NCI-H1436 (cell line): ENCODE measurements at places on chromosomes 5 and 9.

- DNase-seq = no peak
These were observed 52.7 kb upstream of the ERCC6L2 start for GRCh38 chr9:95822583-95823431.

DNA sequence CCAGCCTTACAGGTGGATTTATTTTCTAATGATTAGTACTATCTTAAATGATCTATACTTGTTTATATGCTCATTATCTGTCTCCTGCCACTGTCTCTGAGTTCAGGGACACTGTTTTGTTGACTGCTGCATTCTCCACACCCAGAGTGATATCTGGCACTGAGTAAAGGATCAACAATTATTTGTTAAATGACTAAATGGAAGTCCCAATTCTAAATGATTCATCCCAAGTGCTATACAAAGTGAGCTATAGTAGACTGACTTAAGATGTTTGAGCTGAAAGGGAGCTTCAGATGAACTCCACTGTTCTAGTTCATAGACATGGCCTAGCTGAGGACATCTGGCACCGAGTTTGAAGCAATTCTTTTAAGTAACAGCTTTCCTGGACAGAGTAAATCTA, 40.5 kb downstream of the ITGA2 start:
- no peak for DNase-seq

DNA sequence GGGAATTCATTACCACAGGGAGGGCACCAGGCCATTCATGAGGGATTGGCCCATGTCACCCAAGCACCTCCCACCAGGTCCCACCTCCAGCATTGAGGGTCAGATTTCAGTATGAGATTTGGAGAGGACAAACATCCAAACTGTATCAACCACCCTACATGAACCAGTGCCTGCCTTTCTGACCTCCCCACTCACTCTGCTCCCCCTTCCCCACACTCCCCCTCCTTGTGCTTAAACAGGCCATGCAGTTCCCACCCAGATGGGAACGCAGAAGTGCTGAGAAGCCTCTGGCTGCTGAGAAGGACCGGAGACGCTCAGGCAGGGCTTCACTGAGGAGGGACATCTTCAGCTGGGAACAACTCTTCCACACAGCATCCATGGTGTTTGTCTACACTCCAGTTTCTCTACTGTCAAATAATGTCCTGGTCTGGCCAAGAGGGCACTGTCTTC, 30.0 kb upstream of the ADAMTS2 start:
- no peak for DNase-seq

- DNase-seq = no peak
These were observed 4.9 kb downstream of the SLC25A51 start for GRCh38 chr9:37899041-37899440.

DNA sequence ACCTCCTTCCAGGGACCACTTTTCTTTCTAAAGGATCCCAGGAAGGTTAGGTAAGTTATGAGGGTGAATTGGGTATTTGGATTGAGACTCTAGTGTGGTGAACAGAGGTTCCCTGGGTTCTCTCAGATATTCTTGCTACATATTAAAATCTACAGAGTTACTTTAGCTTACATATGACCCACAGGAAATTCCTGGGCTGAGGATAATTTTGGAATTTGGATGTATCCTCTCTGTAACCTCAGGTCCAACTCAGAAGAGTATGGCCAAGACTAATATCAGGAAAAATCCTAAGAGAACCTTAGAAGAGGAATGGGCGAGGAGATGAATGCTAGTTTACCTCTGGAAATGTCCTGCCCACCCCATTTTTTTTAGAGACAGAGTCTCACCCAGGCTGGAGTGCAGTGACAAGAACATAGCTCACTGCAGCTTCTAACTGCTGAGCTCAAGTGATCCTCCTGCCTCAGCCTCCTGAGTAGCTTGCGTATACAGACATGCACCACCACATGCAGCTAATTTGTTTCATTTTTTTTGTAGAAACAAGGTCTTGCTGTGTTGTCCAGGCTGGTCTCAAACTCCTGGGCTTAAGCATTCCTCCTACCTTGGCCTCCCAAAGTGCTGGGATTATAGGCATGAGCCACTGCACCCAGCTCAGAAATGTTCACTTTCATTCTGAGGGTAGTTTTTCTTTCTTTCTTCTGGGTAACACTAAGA, 196.4 kb downstream of the ARHGEF28 start:
- no peak for DNase-seq

DNA sequence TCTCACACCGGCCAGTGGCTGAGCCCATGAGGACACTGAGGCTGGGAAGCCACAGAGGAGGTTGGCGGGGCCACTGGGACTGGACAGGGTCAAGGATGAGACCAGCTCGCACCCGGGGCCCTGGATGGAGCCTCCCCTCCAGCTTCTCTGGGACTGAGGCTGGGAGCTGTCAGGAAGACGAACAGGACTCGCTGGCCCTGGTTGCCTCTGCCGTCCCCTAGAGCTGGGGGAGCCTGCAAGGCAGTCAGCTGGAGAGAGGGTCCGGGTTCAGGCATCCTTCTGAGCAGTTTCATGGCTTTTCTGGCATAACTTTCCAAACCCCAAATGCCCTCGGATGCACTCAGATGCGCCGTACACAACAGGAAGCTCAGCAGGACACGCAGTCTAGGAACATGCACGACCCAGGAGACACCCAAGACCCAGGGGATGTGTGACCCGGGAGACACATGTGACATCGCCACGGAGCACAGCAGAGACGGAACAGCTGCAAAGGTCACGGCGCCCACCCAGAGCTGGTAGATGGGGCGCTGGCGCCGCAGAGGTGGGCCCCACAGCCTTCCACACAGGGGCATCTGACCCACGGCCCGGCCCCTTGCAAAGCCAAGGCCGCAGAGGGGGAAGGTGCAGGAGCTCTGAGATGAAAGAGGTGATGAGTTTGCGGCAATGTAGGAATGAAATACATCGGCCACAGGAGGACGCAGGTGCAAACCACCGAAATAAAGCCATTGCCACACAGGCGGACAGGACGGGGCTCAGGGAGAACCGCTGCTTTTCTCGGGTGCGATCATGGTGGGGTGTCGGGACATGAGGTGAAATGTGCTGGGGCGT, 17.1 kb downstream of the TPPP start:
- DNase-seq = no peak

GRCh38 chr5:158194561-158194976, 335.6 kb upstream of the CLINT1 start:
- no peak for DNase-seq

DNA sequence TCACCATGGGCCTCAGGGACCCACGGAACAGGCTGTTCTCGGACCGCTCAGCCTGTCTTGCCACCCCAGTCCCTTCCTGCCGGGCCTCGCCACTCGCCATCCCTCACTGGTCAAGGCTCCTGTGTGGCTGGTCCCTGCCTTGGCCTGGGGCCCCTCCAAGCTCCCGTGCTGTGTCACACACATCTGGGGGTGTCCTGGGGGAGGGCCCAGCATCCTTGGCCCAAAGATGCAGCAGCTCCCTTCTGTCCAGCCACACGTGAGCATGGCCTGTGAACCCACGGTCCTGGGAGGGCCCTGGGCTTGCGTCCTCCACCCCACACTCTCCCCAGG, 425 bp upstream of the EGFL7 start:
- no peak for DNase-seq

DNA sequence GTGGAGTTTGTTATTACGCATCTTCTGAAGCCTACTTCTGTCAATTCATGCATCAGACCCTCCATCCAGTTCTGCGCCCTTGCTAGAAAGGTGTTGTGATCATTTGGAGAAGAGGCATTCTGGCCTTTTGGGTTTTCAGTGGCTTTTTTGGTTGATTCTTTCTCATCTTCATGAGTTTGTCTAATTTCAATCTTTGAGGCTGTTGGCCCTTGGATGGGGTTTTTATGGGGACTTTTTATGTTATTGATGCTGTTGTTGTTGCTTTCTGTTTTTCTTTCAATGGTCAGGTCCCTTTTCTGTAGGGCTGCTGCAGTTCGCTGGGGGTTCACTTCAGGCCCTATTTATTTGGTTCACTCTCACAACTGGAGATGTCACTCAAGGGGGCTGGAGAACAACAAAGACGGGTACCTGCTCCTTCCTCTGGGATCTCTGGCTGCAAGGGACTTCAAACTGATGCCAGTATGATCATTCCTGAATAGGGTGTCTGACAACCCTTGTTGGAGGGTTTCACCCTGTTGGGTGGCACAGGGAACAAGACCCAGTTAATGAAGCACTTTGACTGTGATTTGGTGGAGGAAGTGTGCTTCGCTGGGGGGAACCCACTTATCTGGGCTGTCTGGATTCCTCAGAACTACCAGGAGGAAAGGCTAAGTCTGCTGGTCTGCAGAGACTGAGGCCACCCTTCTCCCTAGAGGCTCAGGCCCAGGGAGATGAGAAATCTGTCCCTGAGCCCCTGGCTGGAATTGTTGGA, 226.7 kb upstream of the PTGER4 start:
- no peak for DNase-seq

DNA sequence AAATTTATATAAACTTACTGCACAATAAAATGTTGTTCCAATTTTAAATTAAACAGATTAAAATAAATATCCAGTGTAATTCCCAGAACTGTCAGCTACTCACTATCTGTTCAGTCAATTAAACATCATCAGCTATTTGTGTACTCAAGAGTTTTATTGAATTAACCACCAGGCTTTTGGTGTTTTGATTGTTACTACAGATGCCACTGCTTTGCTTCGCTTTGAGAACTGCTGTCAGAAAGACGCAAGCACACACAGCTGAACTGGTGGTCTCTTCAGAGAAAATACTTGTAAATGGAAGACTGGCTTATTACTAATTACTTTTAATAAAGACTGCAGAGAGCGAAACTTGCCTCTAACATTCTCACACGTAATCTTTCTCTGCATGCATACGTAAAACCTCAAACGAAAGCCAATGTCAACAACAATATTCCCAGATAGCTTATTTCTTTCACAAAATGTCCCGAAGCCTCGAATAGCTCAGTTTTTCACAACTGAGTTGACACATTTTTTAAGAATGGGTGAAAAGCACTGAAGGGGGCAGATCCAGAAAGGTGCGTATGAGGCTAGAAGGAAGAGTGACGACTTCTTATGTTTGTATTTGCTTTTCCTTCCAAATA, 259.6 kb upstream of the RPS23 start:
- DNase-seq = no peak

- DNase-seq = no peak
These were observed 438 bp downstream of the NSUN2 start for GRCh38 chr5:6632324-6632887.

DNA sequence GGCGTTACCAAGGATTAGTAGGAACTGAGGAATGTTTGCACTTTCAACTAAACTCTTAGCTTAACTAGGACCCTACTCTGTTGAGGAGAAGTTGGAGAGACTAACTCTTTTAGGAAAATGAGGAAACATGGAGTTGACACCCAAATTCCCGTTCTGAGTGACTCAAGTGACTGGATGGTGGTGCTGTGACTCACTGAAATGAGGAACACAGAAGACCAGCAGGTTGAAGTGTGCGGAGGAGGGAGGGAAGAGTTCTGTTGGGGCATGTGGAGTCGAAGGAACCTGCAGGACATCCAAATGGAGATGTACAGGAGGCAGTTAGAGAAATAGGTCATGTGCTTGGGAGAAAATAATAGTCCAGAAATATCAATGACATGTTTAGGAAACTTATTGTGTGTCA, 8.2 kb downstream of the HEXB start:
- no peak for DNase-seq

GRCh38 chr9:137083394-137084004, 3.3 kb upstream of the MAN1B1 start:
- DNase-seq = no peak

DNA sequence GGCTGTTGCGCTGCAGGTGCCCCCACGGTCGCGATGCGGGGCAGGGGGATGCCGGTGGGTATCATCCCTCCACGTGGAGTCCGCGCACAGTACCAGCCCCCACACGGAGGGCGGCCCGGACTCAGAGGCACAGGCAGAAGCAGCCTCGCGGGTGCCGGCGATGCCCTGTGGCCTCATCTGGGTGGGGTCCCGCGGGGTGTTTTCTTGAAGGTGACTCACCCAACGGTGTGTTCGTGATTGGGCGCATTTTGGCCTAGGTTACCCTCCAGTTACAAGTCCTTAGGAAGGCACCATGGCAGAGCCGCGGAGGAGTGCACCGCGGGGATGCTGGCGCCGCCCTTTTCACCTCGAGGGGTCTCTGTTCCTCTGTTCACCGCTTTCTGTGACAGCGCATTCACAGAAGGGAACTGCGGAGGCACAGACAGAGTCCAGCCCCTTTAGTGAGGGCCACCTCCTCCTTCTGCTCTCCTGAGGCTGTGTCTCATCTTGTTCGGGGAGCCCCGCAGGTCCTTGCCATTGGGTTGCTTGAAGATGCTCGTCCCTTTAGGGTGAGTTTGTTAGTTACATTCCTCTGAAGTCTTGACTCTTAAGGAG, 21.6 kb upstream of the EXOC3 start:
- DNase-seq = no peak

- DNase-seq = no peak
These were observed 854 bp upstream of the ARL15 start for GRCh38 chr5:54311176-54311677.

- DNase-seq = no peak
These were observed 53.8 kb downstream of the NFIB start for GRCh38 chr9:14260101-14260500.

DNA sequence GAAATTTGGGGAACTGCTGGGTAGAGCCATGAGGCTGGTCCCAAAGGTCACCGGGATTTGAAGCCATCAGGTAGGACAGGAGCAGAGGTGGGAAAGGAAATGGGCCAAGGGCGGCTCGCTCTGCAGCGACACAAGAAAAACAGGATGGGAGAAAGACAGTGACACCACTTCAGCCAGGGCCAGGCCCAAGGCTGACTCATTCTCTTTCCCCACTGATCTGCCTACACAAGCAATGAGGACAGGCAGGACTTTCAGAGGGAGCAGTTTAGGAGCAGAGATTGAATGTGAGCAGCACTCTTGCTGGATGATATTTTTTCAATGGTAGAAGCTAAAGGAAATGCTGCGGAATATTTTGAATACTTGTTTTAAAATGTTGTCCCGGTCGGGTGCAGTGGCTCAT, 3.5 kb downstream of the RUFY1 start:
- no peak for DNase-seq

DNA sequence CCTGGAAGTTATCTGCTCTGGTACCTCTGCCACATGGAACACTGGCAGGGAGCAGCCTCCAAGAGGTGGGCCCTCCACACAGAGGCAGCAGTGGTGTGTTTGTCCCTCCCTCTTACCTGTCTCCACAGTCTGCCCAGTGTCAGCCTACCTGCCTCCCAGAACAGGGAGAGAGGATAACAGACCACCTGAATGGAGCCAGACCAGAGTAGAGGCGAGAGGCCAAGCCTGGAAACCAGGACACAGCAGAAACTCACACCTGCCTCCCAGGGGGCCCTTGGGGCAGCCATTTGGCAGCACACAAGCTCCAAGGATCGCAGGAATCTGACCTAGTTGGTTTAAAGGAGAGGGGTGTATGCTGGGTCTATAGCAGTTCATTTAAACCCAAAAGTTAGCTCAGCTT, 100.2 kb upstream of the ZNF366 start:
- DNase-seq = no peak

- no peak for DNase-seq
These were observed 245.6 kb upstream of the RAI14 start for GRCh38 chr5:34410411-34411139.
